ENCODE measurements at places on chromosomes 3 and 15.

GRCh38 chr3:82643948-82644347 lies 882.5 kb upstream of the GBE1 start:
- no peak for DNase-seq

- no peak for DNase-seq
These were observed 15.3 kb downstream of the PYDC2 start for GRCh38 chr3:191476066-191476772.

DNA sequence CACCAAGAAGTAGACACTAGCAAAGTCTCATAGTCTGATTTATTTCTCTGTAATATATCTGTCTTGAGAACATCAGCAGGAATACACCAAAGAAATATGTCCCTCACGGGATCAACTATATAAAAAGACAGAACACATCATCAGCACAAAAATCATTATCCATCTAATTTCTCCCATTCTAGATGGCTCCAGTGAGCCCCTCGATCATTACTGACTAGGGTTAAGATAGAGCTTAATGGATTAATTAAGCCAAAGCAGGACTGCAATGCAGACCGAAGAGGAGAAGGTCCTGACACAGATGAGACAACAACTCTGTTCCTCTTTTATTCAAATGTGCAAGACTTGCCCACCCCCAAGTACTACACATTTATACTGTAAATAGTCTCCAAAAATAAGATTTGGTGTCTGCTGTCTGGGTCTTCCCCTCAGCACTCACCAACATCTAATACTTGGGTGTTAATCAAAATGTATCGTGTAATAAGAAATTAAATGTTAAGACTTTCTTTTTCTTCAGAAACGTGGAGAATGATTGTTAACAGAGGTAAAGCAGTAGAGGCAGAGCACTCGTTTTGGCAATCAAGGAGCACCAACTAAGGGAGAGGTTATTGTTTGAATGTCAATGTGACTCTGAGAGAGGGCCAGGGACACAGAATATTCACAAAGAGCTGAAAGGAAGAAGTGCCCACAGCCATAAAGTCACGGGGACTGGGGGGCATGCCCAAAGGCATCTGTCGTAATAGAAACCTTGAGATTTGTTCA lies 133.6 kb downstream of the TIGIT start:
- DNase-seq, result no peak

DNA sequence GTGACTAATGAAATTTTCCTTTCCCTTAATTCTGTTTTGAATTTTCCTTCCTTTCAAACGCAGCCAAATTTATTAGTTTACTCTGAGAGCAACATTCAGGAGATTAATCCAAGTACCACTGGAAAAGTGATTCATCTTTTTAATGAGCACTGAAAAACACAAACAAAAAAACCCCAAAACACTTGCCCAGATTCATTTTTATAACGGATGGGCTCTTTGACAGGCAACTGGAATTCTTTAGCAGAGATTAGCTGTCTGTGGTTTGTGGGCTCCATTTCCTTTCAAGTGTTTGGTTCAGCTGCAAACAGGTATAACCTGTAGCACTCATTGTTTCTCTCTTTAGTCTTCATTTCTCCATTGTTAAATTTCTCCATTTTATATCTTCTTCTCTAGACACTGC lies 3.1 kb upstream of the POLR2M start:
- DNase-seq, result no peak

- no peak for DNase-seq
These were observed 71.5 kb downstream of the ZMAT3 start for GRCh38 chr3:179000144-179000543.

DNA sequence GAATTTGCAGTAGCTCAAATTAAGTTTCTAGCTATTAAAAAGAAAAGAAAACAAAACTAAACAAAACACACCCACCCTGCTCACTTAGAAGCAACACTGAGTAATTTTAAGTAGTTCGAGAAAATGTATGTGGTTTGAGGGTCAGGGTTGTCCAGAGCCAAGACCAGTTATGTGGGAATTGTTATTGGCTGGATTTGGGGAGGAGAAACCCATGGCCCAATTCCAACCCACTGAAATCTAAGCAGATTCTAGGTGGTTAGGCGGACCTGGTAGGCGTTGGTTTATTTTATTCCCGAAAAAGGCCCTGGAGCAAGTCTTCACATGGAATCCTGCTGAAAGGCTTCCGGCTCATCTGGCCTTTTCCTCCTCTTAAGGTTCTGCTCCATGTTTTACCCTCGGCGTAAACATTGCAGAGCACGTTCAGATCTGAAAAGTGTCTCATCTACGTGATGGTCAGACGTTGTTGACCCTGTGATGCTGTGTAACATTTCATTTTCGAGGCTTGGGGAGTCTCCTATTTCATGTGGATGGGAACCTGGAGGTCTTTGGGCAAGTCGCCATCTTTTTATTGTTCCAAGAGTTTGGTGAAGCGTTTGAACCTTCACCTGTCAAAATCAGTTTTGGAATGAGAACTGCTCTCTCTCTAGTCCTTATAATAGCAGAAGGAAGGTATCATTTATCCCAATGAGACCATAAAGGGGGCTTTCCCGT lies 64.0 kb downstream of the FLNB start:
- DNase-seq, result no peak

GRCh38 chr15:81856001-81856633 lies 189.7 kb downstream of the MEX3B start:
- DNase-seq, result no peak

Data from stimulated activated CD8-positive, alpha-beta memory T cell treated with anti-CD3 and anti-CD28 coated beads, Interleukin-7, amount 100 ng/mL, for 1 hour (primary cell).